ENCODE measurements at places on chromosomes 4 and X.
A peak's percentile ranks its signal among the peaks of the same experiment; 100 is the strongest.

DNA sequence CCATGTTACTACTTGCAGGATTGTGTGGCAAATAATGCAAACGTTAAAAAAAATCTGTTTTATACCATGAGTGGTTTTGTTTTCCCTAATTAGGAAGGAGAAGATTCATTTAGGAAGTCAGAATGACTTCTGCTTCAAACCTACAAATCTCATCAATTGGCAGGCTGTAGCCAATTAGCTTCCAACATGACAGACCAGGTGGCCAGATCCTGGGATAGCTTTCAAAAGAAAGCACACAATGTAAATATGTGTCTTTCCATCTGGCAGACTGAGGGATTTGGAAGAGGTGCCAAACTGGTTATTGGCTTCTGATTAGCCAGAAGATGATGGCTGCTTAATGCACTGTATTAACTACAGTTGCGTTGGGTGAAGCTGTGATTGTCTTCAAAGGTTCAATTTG is 432.8 kb downstream of the ANKRD50 start:
- DNase-seq, result no peak

DNA sequence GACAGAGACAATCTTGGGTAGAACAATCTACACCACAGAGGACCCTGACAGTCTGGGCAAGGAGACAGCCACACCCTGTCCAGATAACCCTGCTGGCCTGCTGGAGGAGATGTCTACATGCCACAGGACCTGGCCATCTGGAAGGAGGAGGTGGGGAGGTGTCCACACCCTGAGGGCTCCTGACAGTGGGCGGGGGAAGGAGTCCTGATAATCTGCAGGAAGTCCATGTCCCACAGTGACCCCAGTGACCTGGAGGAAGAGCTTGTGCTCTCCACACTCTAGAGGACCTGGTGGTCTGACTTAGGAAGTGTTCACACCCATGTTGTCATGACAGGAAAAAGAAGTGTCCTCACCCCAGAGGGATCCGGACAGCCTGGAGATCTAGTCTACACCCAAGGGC is 5.5 kb downstream of the SUV39H1 start:
- no peak for DNase-seq

DNA sequence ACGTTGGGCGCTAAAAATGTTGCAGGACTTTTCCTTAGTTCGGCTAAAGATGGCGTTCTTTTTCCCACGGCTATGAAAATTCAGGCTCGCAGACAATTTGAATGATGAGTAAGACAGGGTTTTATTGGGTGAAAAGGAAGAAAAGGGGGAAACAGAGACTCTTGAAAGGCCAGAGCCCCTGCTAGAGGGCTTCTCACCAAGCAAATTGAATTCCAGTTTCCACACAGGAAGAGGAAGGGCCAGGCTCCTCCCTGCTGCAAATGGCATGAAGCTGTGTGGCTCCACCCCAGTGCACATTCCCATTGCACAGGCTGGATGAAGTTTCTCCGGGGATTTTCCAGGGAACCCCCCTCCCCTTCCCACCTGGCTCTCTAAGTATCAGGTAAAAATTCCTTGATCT is 210.9 kb downstream of the KLHL4 start:
- DNase-seq, result no peak

GRCh38 chrX:139332441-139332840 is 198.1 kb upstream of the F9 start:
- no peak for DNase-seq

- peak; percentile 38 for DNase-seq
Measured at GRCh38 chrX:75781611-75782010, 3.4 kb downstream of the MAGEE2 start.

DNA sequence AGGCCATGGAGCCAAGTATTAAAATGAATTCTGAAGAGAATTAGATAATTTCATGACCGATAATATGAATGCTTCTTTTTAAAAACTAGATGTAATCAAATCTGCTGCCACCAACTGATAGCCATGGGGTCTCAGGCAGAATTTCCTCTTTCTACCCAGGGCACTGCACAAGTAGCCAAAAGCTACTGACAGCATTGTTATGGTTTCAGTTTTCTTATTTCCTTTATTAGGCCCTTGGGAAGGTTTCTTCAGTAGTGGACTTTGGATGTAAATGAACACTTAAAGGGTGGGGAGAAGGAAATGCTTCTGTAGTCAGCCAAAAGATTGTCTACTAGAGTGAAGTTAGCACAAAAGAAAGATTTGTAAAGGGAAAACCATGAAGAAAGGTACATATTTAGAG is 686.0 kb downstream of the ADGRL3 start:
- DNase-seq, result no peak

DNA sequence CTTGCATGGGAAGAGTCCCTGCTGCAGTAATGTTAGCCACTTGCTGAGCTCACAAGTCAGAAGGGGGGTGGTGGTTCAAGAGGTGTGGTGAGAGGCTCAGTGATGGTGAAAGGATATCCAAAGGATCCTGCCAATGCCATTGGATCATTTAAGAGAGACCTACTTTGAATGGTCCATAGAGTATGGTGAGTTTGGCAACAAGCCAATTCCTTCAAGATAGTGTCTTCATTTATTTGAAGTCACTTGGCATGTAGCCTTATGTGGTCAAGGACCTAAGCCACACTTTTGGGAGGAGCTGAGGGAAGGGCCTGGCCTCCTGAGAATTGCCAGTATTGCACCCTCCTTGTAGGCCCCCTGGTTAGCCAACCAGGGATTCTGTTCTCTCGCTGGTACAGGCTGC is 87.9 kb downstream of the TSPAN7 start:
- DNase-seq, result no peak

- no peak for DNase-seq
Measured at GRCh38 chrX:153445106-153445855, 575 bp downstream of the TREX2 start.

GRCh38 chr4:183576701-183577404 is 72.0 kb downstream of the ING2 start:
- DNase-seq, result no peak

GRCh38 chr4:6343939-6344408 is 74.3 kb downstream of the WFS1 start:
- no peak for DNase-seq

DNA sequence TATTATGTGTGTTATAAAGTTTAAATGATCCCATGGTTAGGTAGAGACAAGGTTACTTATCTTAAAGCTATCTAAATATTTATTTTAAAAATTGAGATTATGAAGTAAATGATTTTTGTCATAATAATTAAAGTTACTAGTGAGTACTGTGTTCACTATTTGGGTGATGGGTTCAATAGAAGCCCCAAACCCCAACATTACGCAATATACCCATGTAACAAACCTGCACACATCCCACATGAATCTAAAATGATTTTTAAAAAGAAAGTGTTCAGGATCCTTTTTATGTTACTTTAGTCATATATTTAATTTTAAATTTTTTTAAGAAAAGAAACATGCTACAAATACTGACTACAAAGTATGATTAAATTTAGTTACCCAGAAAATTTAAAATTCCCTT is 193.9 kb downstream of the TLL1 start:
- DNase-seq, result no peak

- DNase-seq, result no peak
Measured at GRCh38 chr4:35824231-35824630, 420.1 kb downstream of the ARAP2 start.

DNA sequence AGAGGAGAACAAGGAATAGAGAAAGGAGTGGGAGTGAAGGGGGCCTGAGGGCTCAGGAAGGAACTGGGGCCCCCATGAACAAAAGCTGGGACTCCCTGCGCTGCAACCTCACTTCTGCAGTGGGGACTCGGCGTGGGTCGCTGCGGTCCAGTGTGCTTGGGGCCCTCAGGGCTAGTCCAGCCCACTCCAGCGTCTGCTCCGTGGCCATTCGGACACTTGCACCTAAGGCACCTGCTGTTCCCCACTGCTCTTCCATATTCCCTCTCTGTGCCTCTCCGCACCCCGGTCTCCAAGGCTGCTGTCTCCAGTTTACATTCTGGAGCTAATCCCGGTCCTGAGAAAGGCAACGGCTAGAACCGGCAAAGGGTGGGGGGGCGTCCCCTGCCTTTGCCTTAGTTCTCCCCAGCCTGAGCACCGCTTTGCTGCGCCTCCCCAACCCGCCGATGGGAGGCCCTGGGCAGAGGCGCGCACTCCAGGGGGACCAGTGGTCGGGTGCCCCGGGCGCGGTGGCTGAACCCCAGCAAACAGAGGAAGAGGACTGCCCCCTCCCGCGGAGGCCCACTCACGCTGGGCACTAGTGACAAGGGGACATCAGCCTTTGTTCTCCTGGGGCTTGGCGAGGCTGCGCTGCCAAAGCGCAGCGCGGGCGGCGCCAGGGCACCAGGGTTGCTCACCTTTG is 327.7 kb upstream of the F9 start:
- DNase-seq, result no peak

- no peak for DNase-seq
Measured at GRCh38 chr4:24949970-24950369, 37.1 kb upstream of the CCDC149 start.

GRCh38 chr4:13309751-13310150 is 174.4 kb downstream of the RAB28 start:
- DNase-seq, result no peak

DNA sequence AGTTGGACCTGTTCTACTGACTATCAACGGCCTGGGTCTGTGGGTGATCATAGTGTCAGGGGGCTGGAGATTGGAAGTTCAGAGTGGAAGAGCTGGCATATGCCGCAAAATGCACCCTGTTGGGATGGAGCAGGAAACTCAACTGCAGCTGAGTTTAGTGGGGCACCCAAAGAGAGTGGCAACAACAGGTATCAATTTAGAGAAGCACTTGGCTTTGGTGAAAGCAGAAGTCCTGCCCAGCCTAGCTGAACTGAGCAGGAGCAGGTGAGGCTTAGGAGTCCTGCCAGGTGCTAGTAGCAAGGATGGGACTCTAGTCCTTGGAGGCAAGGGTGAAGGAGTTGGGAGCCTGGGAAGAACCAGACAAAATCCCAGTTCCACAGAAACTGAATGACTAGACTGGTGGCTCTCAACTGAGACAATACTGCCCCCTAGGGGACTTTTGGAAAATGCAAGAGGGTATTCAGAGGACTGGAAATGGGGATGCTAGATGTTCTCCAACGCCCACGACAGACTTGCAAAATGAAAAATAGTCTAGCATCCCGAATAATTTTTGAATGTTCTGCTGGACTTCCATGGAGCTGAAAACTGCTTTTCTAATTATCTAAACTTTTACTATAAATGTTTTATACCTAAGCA is 49.4 kb downstream of the RTL9 start:
- DNase-seq, result peak; percentile 63

DNA sequence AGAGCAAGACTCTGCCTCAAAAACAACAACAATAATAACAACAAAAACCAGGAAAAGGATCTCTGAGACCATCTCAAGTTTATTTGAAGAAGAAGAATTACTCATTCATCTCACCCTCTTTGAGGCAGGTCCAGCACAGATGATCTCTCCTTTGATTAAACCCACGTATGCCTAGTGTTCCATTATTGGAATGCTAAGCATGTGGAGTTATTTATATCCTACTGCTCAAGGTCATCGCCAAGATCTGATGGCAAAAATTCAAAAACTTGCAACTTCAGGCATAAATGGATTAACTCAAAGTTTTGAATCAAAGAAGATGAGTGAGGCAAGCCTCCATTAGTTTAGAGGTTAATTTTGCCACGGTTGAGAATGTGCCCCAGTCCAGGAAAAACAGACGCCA is 184.2 kb downstream of the DHRSX start:
- DNase-seq, result no peak

GRCh38 chr4:152307669-152308068 is 228.2 kb downstream of the FBXW7 start:
- no peak for DNase-seq

- DNase-seq, result peak; percentile 15
Measured at GRCh38 chrX:51894697-51895336, 1.4 kb downstream of the MAGED1 start.

DNA sequence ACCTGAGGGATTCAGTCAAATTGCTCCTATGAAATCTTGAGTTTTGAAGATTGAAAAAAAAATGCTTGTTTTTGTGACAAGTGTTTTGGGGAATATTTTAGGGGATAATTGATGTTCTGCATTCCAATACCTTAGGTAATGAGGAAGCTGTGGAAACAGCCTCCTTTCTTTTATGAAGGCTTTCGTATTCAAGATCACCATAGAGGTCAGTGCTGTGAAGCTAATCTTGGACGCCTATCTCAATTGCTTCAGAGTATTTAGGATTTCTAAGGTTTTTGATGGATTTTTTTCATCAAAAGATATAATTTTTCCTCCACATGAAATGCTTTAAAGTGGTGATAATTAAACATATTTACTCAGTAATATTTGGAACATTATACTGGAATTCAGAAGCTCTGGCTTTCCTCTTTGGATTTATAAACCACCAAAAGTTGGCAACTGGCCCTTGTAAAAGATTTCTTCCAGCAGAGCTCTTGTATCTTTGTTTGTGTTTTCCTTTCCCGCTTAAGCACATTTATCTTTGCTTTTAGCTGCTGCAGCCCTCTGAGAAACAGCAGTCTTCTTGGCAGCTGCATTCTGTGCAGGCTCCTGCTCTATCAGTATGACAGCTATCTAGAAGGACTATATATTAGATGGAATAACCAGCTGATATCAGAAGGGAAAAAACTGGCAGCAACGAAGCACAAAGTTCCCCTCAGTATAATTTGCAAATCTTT is 63.7 kb downstream of the HMGB2 start:
- no peak for DNase-seq

- DNase-seq, result peak; percentile 34
Measured at GRCh38 chr4:173990126-173990868, 293.2 kb downstream of the FBXO8 start.

DNA sequence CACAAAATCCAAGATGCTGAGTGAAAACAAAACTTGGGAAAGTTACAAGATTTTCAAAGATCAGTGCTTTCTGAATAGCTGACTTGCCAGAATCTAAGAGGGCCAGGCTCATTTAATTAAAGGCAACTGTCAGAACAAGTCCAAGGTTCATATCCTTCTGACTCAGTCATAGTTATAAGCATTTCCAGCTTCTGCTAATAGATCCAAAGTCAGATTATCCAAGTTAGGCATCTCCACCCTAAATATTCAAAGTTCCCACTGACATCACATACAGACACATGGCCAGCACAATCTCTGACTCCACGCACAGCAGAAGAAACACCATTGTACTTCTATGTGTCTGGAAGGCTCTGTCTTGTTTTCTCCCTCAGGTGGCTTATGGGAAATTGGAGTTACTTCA is 41.8 kb downstream of the GASK1B start:
- no peak for DNase-seq

GRCh38 chr4:90889171-90889570 is 762.0 kb downstream of the CCSER1 start:
- no peak for DNase-seq

DNA sequence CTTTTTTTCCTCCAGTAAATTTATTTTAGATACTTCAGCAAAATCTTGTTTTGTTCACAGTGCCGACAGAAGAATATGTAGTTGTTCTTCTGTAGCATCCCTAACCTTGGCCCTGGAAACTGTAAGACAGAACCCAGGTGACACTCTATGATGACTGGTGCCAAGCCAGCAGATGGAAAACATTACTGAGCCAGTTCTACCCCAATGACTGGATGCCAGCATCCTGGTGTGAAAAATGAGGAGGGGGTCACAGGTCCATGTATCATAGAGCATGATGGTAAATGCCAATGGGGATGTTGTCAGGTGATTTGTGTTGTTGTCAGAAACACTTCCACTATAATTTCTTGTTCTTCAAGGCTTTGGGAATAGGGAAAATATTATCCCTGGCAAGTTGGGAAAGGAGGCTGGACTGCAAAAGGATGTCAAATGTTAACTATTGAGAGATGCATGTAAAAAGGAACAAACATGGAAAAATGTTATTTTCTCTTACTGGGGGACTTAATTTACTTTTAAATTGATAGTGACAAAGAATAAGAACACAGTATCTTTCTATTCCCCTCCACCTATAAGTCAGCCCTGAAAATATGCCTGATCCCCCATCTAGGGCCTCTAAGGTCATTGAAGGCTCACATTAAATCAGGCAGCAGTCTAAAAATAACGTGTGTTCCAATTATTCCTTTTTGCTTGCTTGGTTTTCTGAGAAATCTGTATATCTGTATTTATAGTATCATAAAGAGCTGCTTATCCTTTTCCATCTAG is 159.8 kb downstream of the RASL11B start:
- DNase-seq, result no peak

Data from pons (tissue), 1 donor.